Amniotic epithelial cell (primary cell): ENCODE measurements at places on chromosomes 7 and 10.

DNA sequence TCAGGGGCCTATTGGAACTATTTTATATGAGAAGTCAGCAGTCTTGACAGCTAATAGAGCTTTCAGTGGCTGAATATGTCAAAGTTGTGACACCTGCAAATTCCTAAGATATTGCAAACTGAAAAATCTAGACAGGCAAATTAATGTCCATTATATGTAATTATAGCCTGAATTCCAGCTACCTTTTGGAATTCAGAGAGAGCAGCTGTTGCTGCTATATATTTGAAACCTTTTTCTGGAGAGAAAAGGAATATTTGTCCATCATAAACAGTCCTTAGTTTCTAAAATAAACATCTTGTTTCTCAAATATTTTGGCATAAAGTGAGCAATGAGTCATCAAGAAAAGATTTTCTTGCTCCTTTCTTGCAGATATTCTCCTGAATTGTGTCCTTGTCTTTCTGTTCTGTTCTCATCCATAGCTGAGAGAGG is 408.9 kb upstream of the SEMA3D start:
- DNase-seq = peak; percentile 28

DNA sequence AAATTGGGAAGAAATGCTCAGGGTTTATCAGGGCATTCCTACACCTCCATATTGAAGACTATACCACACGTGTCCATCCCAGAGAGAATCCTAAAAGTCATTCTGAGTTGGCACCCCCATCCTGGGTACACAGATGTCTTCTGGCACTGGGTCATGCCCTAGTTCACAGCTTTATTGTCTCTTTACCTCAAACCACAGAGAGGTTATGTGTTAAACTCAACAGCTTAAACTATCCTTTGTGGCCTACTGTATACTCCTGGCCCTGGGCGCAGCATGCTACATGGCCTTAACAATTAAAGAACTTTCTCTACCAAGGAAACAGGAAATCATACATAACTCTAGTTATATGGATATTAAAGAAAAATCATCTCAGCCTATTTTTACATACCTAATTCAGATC is 115.6 kb upstream of the SEM1 start:
- DNase-seq = no peak

DNA sequence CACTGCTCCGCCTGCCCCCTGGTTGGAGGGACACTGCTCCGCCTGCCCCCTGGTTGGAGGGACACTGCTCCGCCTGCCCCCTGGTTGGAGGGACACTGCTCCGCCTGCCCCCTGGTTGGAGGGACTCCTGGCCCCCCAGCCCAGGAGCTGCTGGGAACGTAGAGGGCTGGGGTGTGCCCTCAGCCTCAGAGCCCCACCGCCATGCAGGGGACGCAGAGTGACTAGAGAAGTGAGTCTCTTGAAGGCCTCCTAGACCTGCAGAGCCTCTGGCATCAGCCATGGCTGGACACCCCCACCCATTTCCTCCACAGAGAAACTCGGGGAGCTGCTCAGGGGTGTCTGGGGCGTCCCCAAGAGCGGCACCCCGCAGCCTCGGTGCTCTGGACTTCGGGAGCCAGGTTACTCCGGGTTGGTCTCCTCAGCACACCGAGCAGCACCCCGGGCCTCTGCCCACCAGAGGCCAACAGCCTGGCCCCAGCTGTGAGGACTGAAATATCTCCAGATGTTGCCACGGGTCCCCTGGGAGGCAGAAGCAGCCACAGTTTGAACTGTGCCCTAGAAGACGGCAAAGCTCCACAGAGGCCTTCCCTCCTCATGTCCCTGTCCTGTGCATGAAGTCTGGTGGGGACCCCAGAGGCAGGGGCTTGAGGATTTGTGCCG is 191.9 kb downstream of the ELFN1 start:
- no peak for DNase-seq

GRCh38 chr10:132850246-132850645 is 64.3 kb upstream of the NKX6-2 start:
- DNase-seq = no peak

GRCh38 chr7:15972862-15973275 is 286.4 kb upstream of the MEOX2 start:
- DNase-seq = peak; percentile 37

DNA sequence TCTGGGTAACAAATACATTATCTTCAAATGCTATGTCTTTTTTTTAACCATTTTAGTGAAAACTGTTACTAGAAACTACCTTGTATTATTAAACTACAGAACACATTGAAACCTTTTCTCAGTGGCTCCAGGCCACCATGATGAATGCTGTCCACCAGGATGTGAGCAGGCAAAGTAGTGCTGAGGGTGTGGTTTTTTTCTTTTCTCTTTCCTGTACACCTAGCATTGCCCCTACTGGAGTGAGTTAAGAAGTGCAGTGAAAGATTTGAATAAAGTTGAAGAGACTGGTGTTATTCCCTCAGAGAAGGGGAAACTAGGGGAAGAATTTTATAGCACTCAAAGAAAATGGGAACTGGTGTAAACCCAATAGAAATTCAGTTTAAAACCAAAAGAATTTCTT is 120.0 kb upstream of the SAMD8 start:
- DNase-seq = peak; percentile 23

- DNase-seq = no peak
These were observed 77.3 kb downstream of the CDC14C start for GRCh38 chr7:49001610-49002033.

DNA sequence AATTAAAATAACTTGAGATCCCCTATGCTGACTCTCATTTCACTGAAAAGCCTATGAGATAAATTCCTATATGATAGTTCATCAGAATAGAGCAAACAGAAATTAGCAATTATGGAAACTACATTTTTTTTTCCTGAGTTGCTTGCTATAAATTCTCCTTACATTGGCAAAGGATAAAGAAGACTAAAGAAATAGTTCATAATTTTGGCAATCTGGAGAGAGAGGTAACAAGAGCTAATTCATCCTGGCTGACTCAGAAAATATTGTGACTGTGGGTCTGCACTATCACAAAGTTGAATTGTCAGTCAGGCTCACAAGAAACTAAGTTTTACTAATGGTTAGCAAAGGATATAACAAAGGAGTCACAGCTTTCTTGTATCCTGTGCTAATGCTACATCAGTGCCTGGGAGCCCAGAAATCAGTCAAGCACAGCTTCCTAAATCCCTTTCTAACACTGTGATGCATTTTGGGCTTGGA is 483.0 kb downstream of the MAGI2 start:
- DNase-seq = no peak

DNA sequence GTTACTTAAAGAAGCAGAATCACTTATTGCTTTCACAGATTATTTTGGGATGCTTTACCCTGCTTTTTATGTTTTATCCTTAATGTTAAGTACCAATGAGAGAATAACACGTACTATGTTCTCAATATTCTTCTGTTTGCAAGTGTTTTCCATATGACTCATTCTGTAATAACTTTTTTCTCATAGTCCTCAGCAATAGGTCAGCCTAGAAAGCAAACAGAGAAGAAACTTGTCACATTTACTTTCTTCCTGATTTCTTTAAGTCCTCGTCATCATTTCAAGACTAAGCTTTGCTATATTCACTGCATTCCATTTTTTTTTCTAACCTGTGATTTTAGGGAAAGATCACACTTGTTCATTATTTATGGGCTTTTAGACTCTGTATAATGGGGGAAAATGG is 6.8 kb upstream of the AGR2 start:
- DNase-seq = peak; percentile 64

- DNase-seq = no peak
These were observed 14.8 kb downstream of the MYL10 start for GRCh38 chr7:101614098-101614938.

DNA sequence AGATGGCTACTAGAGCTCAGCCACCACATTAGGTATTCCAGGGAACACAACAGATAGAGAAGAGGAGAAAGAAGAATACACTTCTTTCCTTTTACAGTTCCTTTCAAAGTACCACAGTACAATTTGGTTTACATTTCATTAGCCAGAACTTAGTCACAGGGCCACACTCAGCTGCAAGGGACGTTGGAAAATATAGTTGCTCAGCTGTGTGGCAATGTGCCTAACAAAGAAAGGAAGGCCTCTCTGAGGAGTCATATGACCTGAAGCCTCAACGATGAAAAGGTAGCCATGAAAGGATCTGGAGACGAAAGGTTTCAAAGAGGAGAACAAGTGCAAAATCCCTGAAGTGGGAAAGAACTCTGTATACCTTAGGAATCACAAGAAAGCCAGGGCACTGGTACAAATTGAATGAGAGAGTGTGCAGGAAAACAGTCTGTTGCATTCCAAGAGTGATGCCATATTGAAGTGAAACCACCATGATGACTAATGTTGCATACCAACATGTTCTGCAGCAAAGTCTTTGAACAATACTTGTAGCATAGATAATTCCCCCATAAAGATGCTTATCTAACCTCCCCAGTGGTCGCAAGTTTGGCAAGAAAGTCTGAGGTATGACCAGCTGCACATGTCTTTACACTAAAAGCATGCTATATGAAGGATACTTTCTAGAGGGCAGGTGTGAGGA is 278.9 kb downstream of the HPSE2 start:
- DNase-seq = peak; percentile 83

- no peak for DNase-seq
These were observed 191.9 kb downstream of the C7orf25 start for GRCh38 chr7:42720012-42720411.

GRCh38 chr10:51981731-51982130 is 282.3 kb upstream of the CSTF2T start:
- DNase-seq = no peak

DNA sequence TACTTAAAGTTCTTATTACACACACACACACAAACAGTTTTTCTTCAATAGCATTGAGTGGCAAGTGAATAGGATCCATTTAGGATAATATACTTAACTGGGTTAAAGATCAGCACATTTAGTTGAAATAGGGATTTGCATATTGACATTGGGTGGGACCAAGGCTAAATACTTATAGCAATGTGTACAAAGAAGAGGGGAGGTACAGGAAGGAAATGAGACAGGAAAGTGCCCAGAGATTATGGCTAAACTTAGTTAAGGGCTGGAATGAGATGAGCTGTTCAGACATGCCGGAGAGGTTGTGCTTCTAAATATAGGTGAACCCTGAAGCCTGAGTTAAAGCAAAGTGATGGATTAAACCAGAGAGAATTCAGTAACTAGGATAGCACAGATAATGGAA is 95.1 kb downstream of the LSMEM1 start:
- DNase-seq = no peak

DNA sequence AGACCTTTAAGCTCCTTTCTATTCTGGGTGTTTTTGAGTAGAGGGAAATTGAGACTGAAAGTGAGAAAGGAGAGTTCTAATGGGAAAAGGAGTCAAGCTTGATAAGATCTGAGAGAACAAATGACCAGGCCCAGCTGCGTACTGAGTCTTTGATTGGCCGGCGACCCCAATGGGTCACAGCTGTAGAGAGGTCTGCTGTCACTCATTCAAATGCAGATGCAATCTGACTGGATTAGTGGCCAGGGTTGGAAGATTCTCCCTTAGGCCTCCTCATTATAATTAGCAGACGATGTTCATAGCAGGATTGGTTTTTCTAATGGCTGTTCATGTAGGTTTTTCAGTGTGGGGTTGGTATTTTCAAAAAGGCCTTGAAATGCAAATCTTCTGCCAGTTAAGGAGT is 127.2 kb upstream of the SLC25A13 start:
- DNase-seq = no peak

DNA sequence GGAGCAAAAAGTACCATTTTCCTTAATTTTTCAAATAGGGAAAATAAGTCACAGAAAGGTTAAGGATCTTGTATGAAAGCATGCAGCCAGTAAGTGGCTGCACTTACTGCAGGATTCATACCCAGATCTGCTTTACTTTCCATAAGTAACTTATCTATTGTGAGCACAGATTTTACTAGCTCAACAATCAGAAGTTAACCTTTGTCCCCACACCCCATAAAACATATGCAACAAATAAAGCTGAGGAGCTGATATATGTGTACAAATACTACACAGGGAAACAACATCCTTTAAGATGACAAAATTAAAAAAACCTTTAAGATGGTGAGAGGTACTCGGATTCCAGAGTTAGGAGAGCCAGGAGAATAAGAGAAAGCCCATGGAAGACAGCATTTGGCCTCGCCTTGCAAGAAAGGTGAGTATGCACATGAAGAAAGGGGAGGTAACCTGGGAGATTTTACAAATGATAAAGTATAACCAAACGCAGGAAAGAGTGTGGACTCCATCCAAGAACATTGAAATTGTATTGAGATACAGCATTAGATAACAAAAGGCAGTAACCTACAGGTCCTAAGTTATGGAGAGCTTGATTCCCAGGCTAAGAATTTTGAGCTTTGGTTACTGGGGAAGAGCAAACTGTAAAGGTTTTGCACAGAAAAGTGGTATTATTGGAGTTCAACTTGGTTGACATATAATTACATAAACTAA is 87.1 kb downstream of the ITGB8 start:
- DNase-seq = no peak
